ENCODE measurements at places on chromosomes 4 and X.

GRCh38 chrX:150828785-150829184 lies 69.7 kb downstream of the CD99L2 start:
- DNase-seq, result no peak

GRCh38 chr4:84167564-84167963 lies 331.5 kb downstream of the NKX6-1 start:
- DNase-seq, result no peak

- DNase-seq, result no peak
Observed at GRCh38 chr4:67892253-67892652, 8.5 kb upstream of the TMPRSS11D start.

- no peak for DNase-seq
Observed at GRCh38 chrX:98412058-98412457, 1528.3 kb downstream of the RPA4 start.

DNA sequence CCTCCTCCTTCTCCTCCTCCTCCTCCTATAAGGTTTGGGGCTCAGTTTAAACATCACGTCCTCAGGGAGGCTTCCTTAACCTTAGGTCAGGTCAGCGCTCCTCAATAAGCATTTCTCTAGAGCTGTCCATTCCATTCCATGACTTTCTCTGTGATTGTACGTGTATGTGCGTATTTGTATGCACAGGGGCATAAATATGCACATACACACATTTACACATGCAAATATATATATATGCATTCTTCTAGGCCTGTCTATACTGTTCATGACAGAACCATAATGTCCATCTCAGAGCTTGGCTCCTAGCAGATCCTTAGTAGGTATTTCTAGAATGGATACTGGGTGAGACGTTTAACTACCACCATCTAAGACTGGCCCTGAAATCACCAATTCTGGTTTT lies 258.6 kb downstream of the STIM2 start:
- no peak for DNase-seq

DNA sequence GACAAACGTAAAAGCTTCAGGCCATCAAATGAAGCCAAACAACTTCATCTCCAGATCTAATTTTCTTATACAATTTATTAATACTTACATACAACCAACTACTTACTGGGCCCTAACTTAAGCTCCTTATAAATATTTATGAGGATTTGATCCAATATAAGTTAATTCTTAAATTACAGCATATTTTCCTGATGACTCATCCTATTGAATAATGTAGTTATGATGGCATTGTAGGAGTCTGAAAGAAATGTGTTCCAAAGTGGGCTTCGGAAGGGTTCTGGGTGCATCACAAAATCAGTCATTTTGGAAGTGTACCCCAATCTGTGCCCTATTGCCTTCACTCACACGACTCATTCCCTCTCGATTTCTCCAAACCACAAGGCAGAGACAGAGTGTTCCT lies 455.1 kb upstream of the CTSO start:
- DNase-seq, result no peak

DNA sequence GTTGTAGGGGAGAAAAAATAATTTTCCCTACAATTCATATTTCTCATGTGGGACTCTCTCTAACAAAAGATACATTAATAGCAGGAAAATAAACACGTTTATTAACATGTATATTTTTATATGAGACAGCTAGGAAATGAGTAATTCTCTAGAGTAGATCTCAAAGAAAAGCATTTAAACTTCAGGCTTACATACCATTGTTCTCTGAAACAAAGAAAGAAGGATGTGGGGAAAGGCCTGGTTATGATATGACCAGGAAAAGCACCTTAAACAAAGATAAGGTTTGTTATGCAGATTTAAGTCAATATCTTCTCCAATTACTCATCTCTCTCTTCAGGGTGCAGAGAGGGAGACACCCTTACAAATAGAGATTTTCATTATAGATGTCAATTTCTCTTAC lies 131.3 kb downstream of the SLC7A11 start:
- no peak for DNase-seq

DNA sequence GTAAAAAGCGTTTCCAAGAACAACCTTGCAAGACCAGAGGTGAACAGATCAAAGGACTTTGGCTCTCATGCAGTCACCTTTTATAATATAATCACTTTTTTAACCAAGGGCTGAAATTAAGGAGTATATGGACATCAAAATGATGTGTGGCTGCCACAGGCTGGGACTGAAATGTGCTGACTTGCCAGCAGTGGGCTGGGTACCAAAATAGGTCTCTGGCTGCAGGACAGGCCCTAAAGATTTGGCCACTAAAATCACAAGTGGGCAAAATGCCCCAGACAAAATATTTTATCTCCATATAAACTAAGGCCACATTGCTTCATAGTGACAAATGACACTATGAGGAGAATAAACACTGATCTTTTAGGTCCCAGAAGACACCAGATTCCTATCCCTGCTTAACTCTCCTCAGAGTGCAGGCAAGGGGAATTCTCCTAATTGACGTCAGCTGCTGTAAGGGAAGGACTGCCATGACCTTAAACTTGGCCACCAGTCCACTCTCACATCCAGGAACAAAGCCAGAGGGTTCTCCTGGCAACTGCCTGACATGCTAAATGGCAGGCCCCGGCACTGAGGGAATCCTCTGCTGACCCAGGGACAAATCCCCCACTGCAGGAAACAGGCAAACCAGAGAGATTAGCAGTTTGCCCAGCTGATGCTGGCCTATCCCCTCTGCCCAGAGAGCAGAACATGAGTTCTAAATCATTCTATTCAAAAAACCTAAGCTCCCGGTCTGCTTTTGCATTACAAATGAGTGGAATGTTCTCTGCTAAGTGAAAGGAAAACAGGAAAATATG lies 155.8 kb downstream of the PPP3CA start:
- peak; percentile 50 for DNase-seq

GRCh38 chrX:47239199-47239598 lies 6.4 kb downstream of the USP11 start:
- DNase-seq, result no peak

- no peak for DNase-seq
Observed at GRCh38 chrX:154116426-154117211, 19.1 kb upstream of the MECP2 start.

GRCh38 chr4:157217708-157218107 lies 2.8 kb upstream of the GRIA2 start:
- no peak for DNase-seq

DNA sequence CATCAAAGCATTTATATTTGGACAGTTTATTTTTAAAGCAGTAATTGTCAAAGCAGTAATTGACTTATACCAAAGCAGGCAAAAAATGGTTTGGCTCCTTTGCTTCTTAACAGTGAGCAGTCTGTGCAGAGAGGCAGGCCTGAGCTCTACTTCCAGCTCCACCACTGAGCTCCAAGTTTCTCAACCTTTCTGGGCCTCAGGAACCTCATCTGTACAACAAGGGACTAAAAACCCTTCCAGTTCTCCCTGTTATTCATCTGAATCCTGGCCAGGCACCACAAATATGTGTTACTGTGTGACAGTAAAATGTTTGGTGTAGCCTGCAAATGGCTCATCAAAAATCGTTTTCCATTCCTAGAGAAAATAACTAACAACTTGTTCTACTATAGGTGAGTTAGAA lies 88.7 kb upstream of the TTC29 start:
- DNase-seq, result no peak

All from AG04449 (cell line).